ENCODE measurements at places on chromosomes 6 and 20.

GRCh38 chr6:143783077-143783476 is 60.1 kb upstream of the LTV1 start:
- no peak for DNase-seq

DNA sequence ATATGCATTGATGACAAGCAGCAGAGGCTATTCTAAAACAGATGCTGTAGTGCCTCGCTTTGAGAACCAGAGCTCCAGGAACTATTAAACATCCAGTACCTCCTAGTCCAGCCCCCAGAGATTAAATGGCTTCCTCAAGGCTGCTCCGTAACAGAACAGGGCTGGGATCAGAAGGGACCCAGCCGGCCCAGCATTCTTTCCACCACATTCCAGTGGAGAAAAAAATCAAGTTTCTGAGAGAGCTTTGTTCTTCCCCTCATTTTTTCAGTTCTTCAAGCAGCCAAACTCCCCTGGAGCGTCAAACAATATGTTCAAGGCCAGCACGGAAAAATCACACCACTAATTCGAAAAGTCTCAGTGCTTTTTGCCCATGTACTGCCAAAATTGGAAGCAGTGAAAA is 5.8 kb upstream of the STMND1 start:
- no peak for DNase-seq

- DNase-seq = no peak
Observed at GRCh38 chr6:154763650-154764049, 30.4 kb downstream of the SCAF8 start.

- DNase-seq = no peak
Observed at GRCh38 chr20:1557605-1558004, at the start of gene SIRPD. SIRPD (minus strand) TSS chr20:1557705; CDS start chr20:1557653, 52 bp downstream.

GRCh38 chr6:53162606-53163005 is 14.0 kb upstream of the GCM1 start:
- DNase-seq = no peak

- no peak for DNase-seq
Observed at GRCh38 chr6:118280210-118280609, 267.9 kb upstream of the PLN start.

GRCh38 chr6:878179-878578 is 185.2 kb upstream of the EXOC2 start:
- no peak for DNase-seq

DNA sequence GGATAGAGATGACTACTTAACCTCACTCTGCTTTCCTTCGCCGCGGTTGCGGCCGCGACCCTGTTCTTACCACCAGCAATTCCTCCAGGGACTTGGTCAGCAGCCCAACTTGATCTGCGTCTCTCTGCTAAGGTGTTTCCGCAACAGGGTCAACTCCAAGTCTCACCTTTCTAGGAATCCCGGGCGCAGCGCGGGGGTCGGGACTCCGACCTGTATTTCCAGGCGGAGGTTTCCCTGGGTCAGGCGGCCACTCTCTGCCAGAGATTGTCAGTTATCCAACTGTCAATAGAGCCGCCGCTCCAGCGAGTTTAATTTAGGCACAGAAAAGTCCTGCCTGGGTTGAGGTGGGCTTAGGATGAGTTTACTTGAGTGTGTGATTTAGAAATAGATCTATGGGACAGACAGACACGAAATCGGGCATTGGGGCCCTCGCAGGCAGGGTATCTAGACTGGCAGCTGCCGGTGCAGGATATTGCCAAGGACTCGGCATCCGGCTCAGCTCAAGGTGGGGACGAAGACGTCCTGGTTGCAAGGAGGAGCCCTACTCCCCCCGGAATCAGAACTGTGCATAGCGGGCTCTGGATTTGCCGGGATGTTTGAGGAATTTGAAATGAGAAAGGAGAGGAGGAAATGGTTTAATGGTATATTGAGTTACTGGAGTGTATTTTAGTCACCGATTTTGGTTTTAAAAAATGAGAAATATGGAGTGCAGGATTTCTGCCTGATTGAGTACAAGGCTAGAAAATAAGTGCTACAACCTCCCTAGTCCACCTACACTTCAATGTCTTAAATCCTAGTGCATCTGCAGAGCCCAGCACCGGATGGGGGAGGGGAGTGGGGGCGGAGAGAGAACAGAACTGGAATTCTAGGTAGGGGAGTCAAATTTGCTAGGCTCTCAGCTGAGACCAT is 23.7 kb downstream of the POM121L2 start:
- DNase-seq = no peak

DNA sequence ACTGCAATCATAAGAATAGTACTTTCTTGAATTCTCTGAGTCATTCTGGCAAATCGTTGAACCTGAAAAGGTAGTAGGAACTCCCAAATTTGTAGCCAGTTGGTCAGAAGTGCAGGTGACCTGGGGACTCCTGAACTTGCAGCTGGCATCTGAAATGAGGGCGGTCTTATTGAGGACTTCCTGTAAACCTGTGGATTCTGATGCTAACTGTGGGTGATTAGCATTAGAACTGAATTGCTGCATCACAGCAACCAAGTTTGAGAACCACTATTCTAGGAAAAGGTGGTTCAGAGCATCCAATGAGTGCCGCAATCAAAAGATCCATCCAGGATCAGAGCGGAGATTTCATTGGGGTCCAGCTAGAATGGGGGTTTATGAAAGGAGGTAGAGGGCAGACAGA is 50.2 kb upstream of the UTRN start:
- no peak for DNase-seq

DNA sequence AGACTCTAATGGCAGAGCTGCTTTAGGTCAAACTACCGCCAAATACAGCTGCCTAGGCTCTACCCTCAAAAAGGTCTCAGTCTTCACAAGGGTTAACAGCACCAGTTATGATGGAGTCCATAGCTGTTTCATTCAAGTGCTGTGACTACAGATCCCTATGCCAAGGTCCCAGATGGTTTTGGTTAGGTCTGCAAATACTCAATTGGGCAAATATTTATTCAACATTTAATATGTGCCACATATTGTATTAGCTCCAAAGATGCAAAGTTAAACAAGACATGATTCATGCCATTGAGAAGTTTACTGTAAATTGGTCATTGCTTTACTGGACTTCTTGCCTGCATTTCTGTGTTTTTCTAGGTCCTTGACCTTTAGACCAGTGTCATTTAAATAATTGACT is 55.8 kb upstream of the TFAP2D start:
- DNase-seq = no peak

GRCh38 chr6:94955156-94955555 is 622.2 kb upstream of the MANEA start:
- no peak for DNase-seq

DNA sequence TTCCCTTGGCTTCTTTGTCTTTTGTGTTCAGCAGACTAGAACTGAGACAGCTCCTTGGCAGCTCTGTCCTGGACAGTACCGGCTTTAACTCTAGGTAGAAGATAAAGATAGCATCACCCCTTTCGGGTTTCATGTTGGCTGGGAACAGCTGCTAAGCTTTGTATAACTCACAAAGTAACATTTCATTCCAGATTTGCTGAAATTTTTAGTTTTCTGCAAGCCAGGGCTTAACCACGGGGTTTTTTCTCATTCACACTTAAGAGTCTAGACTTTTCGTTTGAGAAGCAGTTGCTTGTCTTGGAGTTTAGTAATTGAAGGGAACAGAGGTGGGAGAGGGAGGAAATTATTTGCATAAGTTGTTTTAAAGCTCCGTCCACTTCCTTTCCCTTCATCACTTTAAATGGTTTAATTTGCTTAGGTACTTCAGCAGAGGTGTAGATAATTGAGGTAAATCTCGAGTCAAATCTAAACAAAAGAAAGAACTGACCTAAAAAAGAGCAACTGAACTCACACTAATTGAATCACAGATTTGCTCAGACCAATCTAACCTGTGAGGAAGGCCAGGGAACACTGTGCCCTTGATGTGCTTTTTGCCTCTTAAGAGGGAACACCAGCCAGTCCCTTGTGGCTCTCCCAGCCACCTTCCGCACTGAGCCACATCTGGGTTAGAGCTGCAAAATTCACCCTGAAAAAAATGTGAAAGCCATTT is 48.3 kb downstream of the RREB1 start:
- DNase-seq = no peak

- DNase-seq = no peak
Observed at GRCh38 chr20:59810449-59811187, 122.8 kb downstream of the SYCP2 start.

GRCh38 chr20:41348430-41349172 is 8.0 kb downstream of the LPIN3 start:
- DNase-seq = no peak

DNA sequence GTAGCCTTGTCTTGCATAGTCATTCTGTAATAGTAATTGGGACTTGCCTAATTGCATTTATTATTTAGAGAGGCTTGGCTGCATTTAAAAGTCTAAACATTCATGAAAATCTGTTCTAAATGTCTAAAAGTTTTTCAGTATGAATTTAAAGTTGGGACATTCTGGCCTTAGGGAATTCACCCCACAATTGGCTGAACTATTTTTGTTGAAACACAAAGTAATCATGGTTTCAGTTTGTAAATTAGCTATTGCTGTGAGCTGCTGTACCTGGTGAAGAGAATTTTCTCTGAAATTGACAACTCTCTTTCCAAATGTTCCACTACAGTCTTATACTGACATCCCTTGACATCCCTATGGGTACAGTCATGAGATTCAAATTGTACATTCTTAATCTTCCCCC is 253.0 kb downstream of the FARS2 start:
- DNase-seq = no peak

DNA sequence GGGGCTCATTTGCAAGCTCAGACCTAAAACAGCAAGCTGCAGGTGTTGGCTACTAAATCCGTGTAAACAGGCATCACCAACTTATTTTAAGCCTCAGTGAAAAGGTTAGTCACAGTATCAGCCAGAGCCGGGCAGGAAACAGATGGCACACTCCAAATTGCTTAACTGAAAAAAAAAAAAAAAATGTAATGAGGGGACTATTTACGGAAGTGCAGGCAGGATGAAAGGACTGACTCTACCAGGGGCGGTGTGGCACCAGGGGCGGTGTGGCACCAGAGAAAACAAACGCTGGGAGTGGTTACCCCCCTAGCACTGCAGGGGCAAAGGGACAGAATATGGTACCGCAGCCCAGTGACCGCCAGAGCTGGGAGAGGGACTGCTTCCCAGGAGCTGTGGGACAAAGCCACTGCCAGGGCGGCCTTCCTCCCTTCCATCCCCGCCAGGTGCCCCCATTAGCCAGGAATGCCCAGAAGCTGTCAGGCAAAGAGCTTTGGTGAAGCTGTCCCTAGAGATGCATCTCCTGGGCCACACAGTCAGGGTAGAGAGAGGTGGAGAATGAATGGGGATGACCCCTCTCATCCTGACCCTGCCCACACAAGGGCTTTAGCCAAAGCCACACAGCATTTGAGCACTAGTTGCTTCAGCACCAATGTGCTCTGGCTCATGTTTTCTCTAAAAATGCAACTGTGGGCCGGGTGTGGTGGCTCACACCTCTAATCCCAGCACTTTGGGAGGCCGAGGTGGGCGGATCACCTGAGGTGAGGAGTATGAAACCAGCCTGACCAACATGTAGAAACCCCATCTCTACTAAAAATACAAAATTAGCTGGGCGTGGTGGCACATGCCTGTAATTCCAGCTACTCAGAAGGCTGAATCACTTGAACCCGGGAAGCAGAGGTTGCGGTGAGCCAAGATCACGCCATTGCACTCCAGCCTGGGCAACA is 39.6 kb upstream of the GFOD1 start:
- no peak for DNase-seq

DNA sequence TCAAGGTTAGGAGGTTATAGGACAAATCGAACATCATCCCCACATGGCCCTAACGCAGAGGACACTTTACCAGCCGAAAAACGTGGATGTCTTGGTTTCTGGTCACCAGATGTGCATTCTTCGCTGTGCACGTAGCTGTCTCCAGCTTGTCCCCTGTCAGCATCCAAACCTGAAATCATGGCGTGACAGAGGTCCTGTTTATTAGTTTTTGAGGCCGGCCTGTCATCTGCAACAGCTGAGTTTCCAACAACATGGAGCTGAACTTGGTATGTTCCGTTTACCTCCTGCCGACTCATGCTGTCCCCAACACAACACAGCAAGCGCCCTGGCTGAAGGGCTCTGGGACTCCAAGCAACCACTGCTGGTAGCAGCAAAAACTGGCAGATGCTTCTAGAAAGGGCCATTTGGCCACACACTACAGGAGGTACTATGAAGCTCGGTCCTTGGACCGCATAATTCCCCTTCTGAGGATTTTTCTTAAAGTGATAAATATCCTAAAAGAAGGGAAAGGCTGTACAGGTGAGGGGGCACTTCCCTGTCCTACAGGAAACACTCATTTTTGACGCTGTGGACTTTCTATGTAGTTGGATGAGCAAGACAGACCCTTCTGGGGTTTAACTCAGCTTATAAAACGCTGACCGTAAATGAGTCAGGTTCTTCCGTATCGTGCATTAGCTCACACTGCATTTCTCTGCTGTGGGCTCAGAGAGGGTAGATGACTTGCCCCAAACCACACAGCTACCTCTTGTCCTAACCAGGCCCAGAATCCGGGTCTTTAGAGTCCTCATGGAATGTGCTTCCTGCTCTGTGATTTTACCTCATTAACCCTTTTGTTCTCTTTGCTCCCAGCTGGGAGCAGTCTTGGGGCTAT is 79.7 kb upstream of the NFATC2 start:
- DNase-seq = no peak

GRCh38 chr20:47276851-47277534 is 79.5 kb downstream of the ZMYND8 start:
- DNase-seq = no peak

DNA sequence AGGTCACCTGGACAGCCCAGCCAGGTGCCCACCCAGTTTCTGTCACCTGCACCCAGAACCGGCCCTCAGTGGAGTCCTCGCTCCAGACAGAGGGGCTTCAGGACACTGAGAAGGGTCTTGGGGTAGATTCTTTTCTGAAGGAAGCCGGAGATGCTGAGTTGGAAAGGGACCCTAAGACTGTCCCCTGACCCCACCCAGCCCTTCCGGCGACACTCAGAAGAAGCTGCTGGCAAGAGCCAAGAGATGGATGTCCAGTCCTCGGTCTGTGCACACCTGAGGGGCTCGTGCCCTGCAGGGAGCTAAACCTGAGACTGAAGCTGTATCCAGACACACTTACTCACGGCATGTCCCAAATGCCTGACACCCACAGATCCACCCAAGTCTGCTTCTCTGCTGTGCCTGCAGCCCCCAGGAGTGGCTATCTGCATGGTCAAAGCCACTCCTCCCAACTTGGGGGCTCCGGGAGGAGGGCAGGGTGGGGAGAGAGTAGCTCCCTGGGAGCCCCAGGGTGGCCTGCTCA is 20.2 kb downstream of the NTSR1 start:
- no peak for DNase-seq
